NCI-H1694 (cell line): ENCODE measurements at places on chromosomes 3 and 15.

GRCh38 chr15:77747175-77748077 is 114.7 kb upstream of the LINGO1 start:
- DNase-seq, result no peak

DNA sequence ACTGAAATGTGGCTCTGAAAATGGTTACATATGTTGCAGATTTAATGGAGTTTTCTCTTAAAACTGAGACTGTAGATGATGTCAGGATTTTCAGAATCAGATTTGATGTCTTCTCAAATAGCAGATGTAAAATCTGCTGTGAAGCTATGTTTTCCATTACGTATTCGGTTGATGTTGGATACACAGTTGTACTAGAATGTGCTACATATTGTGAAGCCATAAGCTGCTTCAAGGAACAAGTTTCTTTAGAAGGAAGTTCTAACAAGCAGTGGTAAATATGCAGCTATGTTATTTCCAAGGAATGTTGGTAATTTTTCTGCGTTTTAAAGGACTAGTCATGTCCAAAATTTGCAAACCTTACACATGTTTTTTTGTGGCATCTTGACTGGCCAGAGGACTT is 197.7 kb downstream of the RBMS3 start:
- no peak for DNase-seq

- DNase-seq, result no peak
Measured at GRCh38 chr3:40566694-40567093, 41.9 kb downstream of the ZNF621 start.

DNA sequence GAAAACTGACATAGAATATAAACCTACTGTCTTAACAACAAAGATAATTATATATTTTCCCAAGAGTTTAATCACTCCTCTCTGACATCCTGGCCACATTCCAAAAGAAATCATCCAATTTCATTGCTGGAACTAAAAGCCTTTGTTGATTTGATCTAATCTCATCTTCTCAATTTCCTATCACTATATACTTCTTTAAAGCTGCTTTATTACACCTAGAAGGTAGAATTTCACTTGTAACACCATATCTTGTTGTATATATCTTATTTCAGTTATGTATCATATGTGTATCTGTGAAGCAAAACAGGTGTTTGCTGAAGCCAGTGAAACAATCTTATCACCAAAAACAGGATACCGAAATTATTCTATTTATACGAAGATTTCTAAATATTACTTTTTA is 740.2 kb downstream of the ROBO1 start:
- no peak for DNase-seq

- no peak for DNase-seq
Measured at GRCh38 chr3:71495708-71496472, 87.6 kb downstream of the FOXP1 start.

DNA sequence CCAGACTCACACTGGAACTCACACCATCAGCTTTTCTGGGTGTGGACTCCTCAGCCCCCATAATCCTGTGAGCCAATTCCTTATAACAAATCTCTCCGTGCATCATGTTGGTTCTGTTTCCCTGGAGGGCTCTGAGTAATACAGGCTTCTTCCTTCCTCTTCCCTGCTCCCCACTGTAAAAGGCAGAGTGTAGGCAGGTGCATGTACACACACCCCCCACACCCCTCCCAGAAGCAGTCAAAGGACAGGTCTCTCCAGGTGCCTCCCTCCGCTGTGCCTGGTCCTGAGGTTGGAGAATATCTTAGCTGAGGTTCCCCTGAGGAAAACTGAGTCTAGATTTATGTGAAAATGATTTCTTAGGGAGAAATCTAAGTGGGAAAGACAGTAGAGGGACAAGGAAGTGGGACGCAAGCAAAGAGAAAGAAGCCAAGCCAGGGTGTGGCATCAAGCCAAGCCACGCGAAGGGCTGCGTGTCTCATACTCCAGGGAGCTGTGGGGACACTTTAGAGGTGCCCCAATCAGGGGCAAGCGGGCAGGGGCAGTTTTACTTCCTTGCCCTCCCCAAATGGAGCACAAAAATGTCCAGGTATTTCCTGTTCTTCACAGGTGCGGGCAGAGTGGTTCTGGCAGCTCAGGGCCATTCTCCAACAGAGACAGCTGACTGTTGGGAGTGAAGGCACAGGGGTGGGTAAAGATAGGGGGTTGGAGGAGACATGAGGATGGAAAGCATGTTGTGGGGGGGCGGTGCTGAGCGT is 86.6 kb downstream of the HMG20A start:
- DNase-seq, result no peak

DNA sequence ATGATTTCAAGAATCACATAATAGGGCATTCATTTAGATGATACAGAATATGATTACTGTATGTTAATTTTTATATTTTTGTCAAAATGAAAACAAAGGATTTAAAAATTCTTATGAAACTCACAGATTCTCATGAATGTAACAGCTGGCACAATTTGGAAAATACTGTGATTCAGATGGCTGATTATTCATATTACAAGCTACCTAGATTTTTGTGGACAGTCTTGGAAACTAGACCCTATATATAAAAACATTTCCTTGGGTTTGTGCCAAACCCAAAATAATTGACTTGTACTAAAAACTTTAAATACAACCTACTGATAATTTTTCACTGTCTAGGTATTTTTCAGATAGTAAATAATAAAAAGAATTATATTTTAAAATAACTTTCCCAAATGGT is 26.2 kb downstream of the ZBED2 start:
- DNase-seq, result no peak

DNA sequence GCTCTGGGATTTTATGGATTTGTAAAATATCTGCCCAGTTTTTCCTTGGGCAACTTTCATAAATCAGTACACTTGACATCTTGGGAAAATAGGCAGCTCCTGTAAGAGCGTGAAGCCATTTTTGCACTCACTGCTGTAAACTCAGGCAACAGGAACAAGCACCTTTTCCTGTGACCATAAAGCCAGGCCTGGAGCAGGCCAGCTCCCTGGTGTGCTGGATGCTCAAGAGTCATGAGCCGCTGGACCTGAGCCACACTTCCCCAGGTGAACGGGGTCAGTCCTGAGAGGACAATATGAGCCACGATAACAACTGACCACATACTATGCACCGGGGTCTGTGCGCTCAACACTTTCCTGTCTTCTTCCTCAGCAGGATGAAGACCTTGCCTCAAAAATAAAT is 158.2 kb downstream of the NUP210 start:
- DNase-seq, result no peak

DNA sequence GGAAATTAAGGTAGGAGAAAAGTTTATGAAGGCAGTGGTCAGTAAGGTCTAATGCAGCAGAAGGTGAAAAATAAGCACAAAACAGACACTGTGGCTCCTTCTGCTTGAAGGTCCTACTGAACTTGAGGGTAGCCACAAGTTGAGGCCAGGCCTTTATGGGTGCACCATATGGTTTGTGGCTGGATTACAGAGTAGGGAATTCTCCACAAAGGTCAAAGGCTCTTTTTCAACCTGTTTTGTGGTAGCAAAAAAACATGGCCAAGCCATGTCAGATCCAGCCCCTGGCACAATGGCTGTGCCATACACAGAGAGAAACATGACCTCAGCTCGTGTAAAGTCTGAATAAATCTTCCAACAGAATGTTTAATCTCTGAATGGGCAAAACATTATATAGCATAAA is 214.0 kb downstream of the SATB1 start:
- DNase-seq, result no peak

- no peak for DNase-seq
Measured at GRCh38 chr3:125062904-125063618, 7.3 kb upstream of the HEG1 start.

DNA sequence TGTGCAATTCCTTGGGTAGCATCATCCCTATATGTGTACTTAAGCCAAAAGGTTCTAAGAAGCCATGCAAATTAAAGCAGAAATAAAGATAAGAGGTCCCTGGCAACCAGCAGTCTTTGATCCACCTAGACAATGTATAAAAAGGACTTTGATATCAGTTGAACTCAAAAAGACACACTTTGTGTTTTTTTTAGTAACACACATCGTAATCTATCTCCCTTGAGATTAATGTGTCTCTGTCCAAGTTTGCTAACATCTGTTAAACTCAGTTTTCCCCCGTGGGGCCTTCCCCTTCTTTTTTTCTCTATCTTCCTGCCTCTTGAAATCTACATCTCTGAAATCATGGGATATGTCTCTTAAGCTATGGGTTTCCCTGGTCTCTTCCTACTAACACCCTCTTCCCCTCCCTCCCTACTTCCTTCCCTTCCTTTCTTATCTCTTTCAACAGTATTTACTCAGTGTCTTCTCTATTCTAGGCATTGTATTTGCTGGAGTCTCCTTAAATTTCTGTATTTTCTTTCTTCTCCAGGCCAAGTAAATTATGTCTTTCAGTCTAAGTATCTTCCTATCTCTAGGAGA is 27.7 kb downstream of the ALDH1A2 start:
- DNase-seq, result no peak

- no peak for DNase-seq
Measured at GRCh38 chr15:52615302-52615701, 46.5 kb upstream of the ARPP19 start.

DNA sequence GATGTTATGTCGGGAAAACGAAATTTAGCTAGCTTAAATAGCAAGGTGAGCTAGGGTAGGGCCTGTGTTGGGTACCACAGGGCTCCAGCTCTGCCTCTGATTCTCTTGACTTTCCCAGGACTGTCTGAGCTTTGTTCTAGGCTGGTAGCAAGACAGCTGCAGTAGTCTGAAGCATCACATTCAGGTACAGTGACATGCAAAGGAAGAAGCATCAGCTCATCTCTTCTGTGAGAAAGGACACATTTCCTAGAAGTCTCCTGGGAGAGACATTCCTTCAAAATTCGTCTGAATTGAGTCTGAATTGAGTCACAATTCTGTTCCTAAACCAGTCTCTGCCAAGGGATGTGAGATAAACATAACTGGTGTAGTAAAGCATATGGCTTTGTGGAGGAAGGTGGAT is 8.5 kb upstream of the UBXN7 start:
- no peak for DNase-seq

DNA sequence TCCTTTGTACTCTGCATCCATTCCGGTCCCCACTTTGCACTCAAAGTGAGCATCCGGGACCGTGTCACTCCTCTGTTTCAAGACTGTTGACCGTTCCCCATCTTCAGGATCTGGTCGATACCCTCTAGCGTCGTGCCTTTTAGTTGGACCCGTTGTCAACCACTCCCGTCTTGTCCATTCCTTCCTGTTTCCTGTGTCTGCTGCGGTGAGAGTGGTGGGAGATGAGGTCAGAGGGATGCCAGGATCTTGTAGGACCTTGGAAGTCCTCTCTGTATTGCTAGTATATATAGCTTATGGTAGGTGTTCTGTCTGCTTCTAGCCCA is 624 bp downstream of the BRK1 start:
- no peak for DNase-seq

- DNase-seq, result no peak
Measured at GRCh38 chr15:42591238-42591934, 16.0 kb downstream of the STARD9 start.

- peak; percentile 37 for DNase-seq
Measured at GRCh38 chr3:166837535-166837934, 542.6 kb downstream of the ZBBX start.

DNA sequence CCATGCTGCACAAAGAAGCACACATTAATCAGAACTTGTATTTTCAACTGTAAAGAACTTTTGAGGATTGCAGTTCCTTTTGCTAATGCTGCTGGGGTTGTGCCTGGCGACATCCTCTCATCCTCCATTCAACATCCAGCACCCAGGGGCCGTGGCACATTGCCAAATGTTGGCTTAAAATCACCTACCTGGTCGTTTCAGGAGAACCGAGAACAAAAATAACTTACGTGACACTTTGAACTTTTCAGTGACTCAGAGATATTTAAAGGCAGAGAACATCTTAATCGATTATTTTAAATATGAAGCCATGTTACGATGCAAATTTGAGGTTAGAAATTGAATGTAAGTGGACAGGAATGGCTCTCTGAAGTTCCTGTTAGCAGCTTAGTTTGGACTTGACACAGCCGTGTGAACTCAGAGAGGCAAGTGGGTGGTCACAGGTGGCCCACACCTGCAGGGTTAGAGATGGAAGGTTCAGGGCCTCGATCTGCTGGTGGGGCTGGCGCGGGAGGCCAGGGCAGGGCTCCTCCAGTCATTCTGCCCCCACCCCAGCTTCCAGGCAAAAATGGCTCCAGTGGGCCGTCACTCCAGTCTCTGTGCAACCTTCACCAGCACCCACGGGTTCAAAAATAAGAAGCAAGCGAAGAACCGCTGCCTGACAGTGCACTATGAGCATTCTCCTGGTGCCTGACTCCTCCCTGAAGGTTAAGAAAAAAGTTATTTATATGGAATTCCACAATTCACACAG is 12.2 kb downstream of the LRRK1 start:
- no peak for DNase-seq

- DNase-seq, result no peak
Measured at GRCh38 chr3:151709847-151710246, 23.9 kb upstream of the AADACL2 start.

DNA sequence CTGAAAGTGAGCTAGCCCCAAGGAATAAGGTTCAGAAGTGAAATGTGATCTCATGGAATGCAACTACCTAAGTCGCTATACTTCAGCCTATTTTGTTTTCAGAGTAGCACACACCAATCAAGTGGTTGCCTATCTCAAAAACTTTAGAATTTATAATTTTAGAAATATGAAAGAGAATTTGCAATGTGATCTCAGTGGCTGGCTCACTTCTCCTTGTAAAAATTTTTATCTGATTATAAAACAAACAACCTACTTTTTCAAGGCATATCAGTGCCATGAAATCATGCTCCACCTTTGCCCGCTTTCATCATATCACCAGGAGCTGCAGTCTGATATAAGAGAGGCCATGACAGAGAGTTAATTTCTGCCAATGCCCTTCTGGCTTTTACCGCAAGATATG is 47.3 kb downstream of the CLDN11 start:
- no peak for DNase-seq

DNA sequence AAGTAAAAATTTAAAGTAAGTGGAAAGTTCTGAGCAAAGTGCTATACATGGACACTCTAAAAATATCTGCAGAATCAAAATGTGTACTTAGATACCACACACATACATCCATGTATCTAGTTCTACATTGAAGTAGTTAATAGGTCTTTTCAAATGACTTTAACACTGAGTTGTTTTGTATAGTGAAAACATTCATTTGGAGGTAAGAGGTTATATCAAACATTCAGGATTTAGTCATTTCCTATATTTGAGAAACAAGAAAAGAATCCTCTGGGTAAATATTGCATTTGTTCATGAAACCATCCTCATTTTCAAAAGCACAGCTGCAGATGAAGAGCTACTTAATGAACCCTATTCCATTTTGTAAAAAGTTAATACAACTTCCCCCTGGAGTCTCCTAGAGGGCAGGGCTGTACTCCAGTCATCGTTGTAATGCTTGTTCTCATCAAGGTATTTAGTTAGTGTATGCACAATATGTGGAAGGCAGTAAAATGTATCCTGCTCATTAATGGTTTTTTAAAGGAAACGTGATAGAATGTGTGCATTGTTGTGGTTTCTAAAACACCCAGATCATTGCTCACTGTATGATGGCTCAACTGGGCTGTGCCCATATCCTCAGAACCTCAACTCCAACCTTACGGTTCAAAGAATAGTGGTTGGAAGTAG is 26.2 kb downstream of the ARPP21 start:
- DNase-seq, result no peak
